Hindlimb muscle (tissue), 1 donor: ENCODE measurements at places on chromosomes 1 and 21. TPM values are rescaled to one million over a fixed set of nuclear protein-coding genes. Genes with fewer than 3 reads are reported as not detected.

SLC16A4 gene
- 11.6 TPM for polyA plus RNA-seq

DNA sequence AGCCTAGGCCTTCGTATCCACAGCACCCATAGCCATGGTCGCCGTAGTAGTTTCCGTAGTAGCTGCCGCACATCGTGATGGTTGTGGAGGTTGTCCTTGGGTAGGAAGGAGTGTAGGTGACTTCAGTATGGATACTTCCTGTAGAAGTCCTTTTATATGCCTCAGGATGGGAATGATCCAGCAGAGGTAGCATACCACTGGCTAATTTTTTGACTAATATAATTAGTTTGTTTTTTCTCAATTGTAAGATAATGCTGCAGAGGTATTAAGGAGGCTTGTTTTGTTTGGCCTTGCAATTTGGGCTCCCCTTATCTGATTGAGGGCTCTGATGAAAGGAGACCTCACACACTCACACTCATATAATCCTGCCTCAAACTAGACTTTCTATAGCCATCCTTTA is at the start of gene KRTAP6-2:
KRTAP6-2 (minus strand) TSS at position 101 of the 400 bp plus-strand sequence; CDS start at position 73, 28 bp downstream.
- DNase-seq, result no peak

MTMR11 gene
- polyA plus RNA-seq, result 10.0 TPM

DNA sequence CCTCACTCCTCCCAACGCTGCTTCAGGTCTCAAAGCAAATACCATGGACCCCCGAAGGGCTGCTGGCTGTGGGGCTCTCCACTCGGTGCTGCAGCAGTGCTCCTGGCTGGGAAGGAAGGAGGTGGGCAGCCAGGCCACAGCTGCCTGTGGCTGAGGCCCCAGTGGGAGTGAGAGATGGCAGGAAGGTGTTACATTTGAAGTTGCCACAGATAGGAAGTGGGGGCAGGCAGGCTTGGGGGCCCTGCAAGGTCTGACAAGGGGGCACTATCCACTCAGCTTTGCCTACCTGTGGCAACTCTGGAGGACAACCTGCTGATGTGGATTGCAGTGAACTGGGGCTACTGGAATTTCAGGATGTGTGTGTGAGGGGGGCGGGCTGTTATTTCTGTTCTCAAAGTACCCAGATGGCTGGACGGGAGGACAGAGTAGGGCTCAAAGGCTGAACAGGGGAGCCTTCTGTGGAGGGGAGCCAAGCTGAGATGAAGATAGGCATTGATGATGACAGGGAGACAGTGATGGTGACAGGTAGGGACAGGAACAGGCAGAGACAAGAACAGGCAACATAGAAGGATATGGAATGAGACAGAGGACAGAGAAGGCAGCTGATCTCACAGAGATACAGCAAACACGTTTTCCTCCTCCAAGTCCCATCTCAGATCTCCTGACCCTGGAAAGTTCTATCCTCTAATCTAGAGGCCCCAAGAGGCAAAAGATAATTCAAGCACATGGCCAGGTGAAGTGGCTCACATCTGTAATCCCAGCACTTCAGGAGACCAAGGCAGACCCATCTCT is 1.8 kb downstream of the ZNF683 start:
- DNase-seq, result no peak

CLDN17 gene
- not detected for polyA plus RNA-seq

IFNLR1 gene
- 0.12 TPM for polyA plus RNA-seq

DNA sequence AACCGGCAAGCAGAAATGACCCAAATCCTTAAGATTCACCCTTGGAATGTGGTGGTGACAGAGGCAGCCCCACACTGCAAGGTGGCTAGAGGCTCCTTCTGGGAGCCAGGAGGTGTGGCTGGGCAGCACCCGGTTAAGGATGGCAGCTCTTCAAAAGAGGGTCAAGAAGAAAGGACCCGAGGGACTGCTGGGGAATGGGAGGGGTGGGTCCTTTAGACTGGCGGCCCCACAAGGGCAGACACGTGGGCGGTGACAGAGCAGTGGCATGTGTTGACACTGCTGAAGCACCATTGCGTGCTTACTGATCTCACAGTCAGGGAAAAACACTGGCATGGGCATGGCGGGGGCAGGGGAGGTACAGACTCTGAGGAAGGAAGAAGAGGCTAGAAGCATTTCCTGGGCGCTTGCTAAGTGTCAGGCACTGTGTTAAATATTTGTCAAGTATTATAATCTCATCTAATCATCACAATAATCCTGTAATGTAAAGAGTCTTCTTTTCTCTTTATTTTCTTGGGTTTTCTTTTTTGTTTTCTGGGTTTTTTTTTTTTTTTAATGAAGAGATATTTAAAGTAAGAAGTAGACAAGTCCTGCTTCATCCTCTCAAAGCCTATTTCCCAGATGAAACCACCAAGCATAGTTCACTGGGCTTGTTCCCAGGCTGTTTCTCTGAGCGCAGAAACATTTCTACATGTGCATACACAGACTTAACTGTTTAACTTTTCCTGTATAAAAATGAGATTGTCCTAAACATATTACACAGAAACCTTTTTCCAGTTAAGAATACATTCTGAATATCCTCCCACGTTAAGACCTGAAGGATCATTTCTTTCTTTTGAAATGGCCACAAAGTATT is 165.8 kb upstream of the EDN2 start:
- DNase-seq, result no peak

DNA sequence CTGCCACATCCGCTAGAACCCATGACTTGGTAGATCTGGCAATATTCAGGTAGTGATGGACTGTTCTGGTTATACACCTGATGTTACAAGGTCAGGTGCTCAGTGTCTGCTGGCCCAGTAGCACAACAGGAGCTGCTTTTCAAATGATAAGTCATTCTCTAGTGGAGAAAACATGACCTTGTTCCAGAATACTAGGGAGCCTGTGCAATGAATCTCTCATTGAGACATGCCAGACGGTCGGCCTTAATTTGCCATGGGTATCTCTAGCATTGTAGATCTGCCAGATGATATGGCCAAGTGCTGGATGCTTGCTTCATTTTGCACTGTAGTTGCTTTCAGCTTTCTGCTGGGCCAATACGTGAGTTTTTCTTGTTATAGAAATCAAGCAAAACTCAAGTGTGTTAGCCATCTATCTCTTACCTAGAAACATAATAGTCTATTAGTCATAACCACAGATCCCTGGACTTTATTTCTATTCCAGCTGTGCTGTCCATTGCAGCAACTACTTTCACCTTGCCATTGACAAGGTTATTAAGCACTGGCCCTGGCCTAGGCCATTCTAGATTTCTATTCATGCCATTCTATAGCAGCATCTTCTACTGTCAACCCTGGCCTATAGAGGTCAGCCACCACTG is 13.9 kb upstream of the CENPF start:
- no peak for DNase-seq

- DNase-seq, result no peak
These were observed 59.0 kb upstream of the IPO9 start for GRCh38 chr1:201769966-201770365.

DNA sequence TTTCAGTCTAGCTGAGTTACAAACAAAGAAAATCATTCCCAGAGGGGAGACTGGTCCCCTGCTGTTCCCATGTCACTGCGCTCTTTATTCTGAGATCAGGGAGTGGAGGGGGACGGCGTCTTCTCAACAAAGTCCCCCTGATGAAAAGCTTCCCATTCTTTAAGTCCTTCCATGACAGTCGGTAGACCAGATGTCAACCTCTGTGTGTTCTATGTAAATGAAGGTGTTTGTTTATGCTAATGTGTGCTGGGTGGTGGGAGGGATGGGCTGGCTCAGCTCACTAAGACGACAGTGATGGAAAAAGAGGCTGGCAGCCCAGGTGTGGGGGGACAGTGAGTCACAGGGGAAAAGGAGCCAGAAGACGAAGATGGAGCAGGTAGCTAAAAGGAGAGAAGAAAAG is 148.2 kb upstream of the KLHDC7A start:
- DNase-seq, result no peak

DNA sequence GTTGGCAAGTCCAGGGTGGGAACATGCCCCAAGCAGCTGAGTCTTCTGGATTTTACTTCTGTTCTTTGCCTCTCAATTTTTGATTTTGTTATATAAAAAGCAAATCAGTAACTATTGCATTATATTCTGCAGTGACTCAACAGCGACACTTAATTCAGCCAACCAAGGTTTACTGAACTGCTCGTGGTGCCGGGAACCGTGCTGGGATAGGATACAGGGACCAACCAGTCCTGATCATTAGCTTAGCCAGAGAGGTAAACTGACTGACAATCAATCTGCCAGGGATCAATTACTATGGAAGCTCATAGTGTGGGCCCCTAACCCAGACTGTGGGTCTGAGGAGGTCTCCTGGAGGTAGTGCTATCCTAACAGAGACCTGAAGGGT is 68.4 kb upstream of the ZNF281 start:
- no peak for DNase-seq

GRCh38 chr1:3347257-3348020 is 107.0 kb upstream of the ARHGEF16 start:
- no peak for DNase-seq

DNA sequence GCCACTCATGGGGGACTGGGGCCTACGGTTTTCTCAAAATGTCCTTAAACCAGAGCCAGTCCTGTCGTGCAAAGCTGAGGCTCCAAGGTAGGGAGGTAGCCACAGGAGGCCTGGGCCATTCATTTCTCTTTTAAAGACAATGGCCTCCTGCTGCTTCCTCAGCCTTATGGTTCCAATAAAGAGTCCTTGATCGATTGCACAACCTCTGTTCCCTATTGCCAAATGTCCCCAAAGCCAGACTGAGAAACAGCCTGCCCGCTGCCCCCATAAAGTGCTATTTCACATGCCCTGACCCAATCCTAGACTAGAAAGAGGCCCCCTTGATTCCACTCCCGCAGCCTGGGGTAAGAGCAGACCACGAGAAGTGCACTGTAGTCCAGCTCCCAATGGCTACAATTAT is 166.7 kb downstream of the CLIC6 start:
- DNase-seq, result no peak

GRCh38 chr1:37892151-37893047 is 33.0 kb upstream of the MTF1 start:
- DNase-seq, result no peak

DNA sequence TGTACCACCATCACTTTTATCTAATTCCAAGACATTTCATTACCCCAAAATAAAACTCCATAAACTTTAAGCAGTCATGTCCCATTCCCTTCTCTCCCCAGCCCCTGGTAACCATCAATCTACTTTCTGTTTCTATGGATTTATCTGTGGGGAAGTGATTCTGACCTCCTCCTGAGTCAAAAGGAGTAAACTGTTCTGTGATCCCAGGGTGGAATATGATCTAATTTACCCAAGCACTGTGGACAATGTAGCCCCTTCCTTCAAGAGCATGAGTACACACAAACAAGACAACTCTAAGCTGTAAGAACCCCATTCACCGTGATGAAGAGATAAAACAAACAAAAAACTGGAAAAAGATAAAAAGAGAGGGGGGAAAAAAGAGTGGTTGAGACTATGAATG is 77.9 kb downstream of the PLPP3 start:
- DNase-seq, result no peak

OVAAL gene
- polyA plus RNA-seq, result not detected

CHAF1B gene
- 4.5 TPM for polyA plus RNA-seq

CHI3L1 gene
- polyA plus RNA-seq, result 1.7 TPM

BARHL2 gene
- polyA plus RNA-seq, result not detected

DNA sequence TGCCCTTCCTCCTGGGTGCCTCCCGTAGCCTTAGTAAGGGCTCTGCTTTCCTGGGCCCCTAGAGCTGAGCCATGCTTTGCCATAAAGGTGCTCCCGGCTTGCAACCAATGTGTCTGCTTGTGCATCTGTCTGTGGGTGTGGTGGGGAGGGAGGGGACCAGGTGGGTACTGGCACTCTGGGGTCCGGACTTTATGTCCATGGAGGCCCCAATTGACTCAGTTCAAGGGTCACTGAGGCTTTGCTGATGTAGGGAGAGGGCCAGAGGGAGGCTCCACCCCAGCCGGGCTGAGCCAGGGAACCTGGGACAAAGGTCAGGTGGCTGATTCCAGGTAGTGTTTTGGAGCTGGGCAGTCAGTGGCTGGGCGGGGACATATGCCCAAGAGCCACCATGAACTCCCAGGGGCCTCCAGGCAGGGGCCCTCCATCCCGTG is 15.0 kb downstream of the TNFRSF25 start:
- no peak for DNase-seq

LCE1D gene
- polyA plus RNA-seq, result not detected

DNA sequence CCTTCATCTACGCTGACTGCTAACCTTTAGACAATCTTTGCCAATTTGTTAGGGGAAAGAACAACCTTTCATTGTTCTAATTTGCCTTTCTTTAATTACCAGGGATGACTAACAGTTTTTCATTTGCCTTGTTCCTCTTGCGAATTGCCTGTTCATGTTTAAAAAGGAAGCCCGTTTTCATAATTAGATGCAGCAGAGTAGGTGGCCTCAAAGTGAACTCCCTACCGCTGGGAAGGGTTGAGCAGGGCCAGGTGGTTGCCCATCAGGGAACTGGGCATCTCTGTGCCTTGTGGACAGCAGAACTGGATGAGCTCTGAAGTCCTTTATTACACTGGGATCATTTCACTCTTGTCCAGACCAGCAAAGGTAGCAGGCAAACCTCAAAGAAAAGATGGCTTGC is 59.0 kb downstream of the HIVEP3 start:
- DNase-seq, result no peak

- no peak for DNase-seq
These were observed 5.1 kb upstream of the LHX9 start for GRCh38 chr1:197911857-197912696.

DNA sequence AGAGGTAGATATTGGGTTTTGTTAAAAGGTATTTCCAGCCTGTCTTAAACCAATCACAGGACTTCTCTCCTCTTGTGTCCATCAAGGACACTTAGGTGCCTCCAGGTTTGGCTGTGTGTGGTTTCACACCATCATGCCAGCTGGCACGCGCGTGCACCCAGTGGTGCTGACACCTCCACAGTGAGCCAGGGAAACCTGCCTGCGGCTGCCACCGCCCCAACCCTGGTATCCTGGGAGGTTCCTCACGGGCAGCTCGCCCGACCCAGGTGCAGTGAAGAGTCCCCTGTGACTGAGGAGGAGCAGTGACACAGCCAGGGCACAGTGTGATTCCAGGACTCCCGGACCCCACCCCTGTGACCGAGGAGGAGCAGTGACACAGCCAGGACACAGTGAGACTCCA is 13.2 kb upstream of the COL6A2 start:
- no peak for DNase-seq

OR10Z1 gene
- polyA plus RNA-seq, result 0.10 TPM

DNA sequence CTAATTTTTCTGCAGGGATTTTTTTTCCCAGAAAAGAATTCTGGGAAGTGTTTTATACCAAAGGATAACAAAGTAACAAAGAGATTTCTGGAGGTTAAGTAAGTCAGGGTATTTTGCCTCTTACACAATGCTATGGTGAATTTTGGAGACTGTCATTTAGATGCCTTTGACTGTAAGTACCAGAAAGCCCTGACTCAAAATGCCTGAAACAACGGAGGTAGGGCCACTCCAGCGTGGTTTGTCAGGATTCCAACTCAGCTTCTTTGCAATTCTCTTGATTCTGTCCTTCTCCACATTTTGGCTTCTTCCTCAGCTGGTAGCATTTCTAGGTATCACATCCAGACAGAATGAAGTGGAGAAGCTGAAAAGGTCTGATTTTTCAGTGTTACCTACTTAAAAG is 106.5 kb downstream of the UCHL5 start:
- DNase-seq, result no peak

GRCh38 chr1:234844479-234845031 is 234.6 kb upstream of the IRF2BP2 start:
- DNase-seq, result no peak

TSPAN2 gene
- 9.4 TPM for polyA plus RNA-seq

GRCh38 chr1:95905818-95906395 is 671.9 kb downstream of the RWDD3 start:
- DNase-seq, result no peak

PERM1 gene
- 2.1 TPM for polyA plus RNA-seq

- no peak for DNase-seq
These were observed 4.3 kb downstream of the IGSF9 start for GRCh38 chr1:159941141-159941540.

ADGRB2 gene
- polyA plus RNA-seq, result 17.6 TPM

KISS1 gene
- 0.28 TPM for polyA plus RNA-seq

- DNase-seq, result no peak
These were observed 417.1 kb downstream of the KIF26B start for GRCh38 chr1:245571815-245572294.
